ENCODE measurements at places on chromosomes 1 and 21.

DNA sequence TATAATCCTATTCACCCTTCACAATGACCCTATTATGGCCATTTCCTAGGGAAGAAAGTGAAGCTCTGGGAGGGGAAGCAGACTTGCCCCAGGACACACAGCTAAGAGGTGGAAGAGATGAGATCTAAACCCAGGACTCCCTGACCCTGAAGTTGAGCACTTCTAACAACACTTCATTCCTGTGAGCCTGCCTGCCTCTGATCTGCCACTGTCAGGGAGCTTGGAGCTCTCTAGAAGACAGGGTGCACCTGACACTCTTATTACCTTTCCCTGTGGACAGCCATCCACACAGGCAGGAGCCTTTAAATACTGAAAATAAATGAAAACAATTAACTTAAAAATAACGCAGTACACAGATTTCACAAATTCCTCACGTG lies 599 bp downstream of the MKNK1 start:
- no peak for DNase-seq

- no peak for DNase-seq
Observed at GRCh38 chr1:187034501-187034900, 205.8 kb downstream of the PLA2G4A start.

GRCh38 chr1:109527098-109527811 lies 12.4 kb upstream of the GPR61 start:
- DNase-seq, result no peak

- DNase-seq, result no peak
Observed at GRCh38 chr1:223344491-223344890, 19.5 kb downstream of the SUSD4 start.

GRCh38 chr1:208242146-208242545 lies 2.0 kb downstream of the PLXNA2 start:
- no peak for DNase-seq

- no peak for DNase-seq
Observed at GRCh38 chr1:59026472-59026948, 242.7 kb upstream of the JUN start.

GRCh38 chr21:37136261-37136660 lies 63.2 kb downstream of the TTC3 start:
- DNase-seq, result no peak

DNA sequence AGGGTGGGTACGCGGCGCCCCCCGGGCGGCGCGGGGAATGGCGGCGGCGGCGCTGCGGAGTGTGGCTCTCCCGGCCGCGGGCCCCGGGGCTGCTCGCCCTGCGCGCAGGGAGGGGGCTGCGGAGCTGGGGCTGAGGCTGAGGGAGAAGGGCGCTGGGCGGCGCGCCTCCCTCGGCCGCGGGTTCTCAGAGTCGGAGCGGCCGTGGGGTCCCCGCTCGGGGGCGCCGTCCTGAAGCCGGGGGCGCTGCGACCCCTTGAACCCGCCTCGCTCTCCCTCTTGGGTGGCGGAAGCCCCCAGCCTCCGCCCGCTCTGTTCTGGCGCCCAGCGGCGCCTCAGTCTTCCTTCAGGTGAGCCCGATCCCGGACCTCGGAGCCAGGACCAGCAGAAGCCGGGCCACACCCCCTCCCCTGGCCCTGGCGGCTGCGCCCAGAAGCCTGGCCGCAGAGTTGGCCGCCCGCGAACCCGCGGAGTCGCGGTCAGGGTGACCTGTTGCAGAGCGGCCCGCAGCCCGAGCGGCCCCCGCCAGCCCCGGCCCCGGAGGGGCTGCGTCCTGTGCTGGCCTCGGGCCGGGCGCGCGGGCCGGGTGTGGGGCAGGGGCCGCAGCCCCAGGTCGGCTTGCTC lies 532 bp downstream of the RALGPS2 start:
- DNase-seq, result no peak

DNA sequence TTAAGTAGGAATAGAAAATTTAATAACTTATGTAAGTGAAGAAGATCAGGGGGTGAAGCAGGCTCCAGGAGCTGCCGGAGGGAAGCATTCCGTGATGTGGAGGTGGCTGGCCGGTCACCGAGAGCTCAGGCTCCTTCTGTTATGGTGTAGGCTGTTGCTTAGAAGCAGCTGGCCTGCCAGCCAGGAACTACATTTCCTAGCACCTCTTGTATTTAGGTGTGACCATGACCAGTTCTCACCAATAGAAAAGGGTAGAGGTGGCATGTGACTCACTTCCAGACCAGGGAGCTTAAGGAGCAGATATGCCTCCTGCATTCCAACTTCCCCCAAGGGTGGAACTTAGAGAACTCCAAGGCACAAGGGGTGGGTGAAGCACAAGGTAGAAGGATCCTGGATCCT lies 120.7 kb downstream of the ACTL8 start:
- DNase-seq, result no peak

DNA sequence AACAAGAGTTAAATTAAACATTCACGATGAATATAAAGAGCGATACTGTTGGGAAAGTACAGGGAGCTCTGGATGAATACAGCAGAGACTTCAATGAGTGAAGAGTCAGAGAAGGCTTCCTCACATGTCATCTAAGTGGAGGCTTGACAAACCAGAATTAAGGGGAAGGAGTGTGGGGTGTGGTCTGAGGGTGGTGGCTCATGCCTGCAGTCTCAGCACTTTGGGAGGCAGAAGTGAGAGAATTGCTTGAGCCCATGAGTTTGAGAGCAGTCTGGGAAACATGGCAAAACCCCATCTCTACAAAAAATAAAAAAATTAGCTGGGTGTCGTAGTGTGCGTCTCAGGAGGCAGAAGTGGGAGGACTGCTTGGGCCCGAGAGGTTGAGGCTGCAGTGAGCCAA lies 8.7 kb downstream of the SDHB start:
- DNase-seq, result no peak

- no peak for DNase-seq
Observed at GRCh38 chr1:202203238-202204039, 9.8 kb downstream of the LGR6 start.

- no peak for DNase-seq
Observed at GRCh38 chr1:246005067-246005466, 502.0 kb downstream of the SMYD3 start.

Measured in activated effector memory CD4-positive, alpha-beta T cell treated with Interleukin-2 at 50 U/mL for 16 hours (primary cell).